ENCODE measurements at places on chromosomes 1 and 21.

- no peak for DNase-seq
Observed at GRCh38 chr1:26616881-26617280, 78.9 kb upstream of the ARID1A start.

DNA sequence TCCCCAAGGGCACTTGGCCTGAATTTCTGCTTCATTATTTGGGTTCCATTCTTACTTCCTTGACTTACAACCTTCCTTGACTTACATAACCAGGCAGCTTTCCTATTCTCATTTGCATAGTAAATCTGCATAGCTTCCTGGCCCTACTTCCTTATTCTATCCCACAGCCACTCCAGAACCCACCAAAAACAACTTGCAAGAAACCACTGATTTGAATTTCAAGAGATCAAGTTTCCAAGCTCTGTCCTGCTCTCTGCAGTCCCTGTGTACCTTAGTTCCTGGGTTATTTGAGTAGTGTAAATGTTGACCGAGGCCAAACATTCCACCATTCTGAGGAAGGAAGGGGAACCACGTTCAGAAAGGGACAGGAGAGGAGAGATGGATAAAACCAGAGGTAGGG lies 603.3 kb downstream of the PTPRC start:
- DNase-seq = no peak

GRCh38 chr1:201489643-201490261 lies 17.2 kb downstream of the CSRP1 start:
- DNase-seq = no peak

DNA sequence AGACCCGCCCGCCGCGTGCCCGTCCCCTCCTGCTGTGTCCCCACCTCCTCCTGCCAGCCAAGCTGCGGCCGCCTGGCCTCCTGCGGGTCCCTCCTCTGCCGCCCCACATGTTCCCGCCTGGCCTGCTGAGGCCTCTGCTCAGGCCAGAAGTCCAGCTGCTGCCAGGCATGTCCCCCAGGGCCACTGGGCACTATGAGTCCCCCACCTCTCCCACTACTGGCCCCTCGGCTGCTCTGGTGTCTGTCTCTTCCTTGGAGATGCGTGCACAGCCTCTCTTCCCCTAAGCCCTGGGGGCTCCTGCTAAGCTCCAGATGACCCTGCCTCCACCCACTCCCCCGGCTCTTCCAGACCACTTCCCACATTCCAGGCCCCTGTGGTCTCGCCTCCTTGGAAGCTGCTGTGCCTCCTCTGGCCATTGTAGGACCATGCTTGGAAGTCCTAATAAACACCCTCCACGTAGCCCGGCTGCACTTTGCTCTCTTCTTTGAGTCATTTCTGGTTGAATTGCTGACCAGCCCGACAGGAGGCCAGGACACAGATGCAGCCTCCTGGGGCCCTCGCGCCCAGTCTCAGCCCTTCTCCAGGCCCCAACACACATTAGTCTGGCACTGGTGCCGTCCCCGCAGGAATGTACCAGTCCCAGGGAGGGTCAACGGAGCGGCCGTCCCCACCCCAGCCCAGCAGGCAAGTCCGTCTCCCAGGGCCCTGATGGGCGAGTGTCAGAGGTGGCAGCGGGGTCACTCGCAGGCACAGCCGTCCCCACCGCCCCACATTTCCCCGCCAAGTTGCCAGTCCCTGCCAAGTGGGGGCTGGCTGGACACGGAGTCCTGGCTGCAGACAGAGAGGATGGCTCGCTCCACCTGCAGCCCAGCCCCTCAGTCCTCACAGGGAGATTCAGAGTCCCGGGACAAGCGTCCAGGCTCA lies 1.1 kb downstream of the KRTAP10-12 start:
- DNase-seq = no peak

- no peak for DNase-seq
Observed at GRCh38 chr1:21084111-21084810, 92.4 kb downstream of the EIF4G3 start.

DNA sequence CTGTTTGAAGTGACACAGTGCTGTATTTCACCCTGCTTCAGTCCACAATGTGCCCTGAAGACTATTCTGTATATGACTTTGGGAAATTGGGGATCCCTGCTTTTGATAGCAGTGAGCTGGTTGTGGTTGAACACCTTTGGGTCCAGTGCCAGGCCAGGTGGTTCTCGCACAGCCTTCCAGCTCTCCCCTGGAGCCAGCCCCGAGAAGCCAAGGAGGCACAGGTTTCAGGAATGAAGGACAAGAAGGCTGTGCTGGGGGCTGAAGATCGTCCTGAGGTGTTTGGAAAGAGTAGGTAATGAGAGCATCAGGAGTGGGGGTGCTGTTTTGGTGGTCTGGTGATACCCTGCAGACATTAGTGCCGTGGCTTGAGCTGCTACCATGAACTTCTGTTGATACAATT lies 131.4 kb upstream of the COL6A1 start:
- DNase-seq = no peak

DNA sequence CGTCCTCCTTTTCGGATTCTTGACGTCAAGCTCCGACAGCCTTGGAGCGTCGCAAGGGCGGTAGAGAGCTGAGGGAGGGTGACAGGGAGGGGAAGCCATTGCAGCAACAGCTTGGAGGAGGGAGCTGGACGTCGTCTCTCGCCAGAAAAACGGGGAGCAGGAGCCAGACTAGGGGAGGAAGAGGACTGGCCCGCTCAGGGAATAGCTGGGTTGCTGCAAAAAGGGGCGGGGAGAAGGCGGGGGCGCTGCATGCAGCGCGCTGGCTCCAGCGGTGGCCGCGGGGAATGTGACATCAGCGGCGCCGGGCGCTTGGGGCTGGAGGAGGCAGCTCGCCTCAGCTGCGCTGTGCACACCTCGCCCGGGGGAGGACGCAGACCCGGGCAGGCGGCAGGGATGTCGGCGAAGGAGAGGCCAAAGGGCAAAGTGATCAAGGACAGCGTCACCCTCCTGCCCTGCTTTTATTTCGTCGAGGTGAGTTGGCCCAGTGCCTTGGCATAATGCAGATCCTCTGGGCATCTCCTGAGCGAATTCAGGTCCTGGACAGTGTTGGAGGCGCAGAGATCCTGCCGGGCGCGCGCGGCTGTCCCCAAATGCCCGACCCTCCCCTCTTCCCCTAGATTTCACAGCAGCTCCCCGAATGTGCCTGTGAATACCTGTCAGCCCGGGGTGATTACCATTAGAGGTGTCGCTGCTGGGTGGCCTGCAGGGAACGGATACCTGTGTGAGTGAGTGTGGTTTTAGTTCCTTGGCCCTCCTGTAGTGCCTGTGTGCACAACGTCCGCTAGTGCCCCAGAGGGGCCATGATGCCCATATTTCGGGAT lies at the start of gene PLPPR4:
Gene PLPPR4 (plus strand): TSS at position 292 of the 821 bp plus-strand sequence. CDS start 102 bp downstream, at position 394.
- DNase-seq = peak; percentile 72

DNA sequence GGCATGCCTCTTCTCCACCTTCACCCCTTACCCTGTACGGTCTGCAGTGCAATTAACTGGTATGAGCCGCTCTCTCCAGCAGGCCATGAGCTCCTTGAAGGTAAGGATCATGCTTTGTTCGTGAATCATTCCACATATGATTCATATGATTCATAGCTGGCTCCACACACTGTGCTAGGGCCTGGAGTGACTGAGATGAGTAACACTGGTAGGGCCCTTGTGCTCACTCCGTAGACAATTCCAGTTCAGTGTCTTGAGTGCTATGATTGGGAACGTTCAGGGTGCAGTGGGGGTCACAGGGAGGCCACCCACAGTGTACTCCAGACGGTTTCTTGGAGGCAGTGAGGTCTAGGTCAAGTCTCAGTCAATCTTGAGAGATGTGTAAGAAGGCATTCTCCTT lies 239.8 kb downstream of the LMX1A start:
- DNase-seq = no peak

DNA sequence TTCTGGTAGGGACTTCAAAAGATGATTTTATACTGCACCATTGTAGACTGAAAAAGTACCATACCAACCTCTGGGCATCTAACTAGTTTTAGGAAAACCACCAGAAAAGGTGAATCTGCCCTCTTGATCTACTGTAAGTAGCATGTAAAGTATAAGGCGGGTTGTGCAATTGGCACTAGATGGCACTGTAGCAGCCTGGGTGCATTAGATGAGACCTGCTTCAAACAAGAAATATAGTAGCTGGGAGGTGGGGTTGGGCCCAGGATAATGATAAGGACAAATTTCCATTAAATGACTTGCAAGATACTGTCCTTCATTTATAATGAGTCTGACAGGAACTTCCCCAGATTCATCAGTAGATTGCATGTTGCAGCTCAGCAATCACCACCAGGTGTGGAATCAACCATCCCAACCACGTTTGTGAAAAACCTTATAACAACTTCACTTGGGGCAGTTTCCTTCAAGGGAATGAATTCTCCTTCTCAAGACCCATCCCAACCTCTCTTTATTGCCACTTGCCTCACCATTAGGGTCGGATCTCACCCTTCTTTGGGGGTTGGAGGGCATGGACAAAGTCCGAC lies 37.3 kb upstream of the IL10 start:
- no peak for DNase-seq

DNA sequence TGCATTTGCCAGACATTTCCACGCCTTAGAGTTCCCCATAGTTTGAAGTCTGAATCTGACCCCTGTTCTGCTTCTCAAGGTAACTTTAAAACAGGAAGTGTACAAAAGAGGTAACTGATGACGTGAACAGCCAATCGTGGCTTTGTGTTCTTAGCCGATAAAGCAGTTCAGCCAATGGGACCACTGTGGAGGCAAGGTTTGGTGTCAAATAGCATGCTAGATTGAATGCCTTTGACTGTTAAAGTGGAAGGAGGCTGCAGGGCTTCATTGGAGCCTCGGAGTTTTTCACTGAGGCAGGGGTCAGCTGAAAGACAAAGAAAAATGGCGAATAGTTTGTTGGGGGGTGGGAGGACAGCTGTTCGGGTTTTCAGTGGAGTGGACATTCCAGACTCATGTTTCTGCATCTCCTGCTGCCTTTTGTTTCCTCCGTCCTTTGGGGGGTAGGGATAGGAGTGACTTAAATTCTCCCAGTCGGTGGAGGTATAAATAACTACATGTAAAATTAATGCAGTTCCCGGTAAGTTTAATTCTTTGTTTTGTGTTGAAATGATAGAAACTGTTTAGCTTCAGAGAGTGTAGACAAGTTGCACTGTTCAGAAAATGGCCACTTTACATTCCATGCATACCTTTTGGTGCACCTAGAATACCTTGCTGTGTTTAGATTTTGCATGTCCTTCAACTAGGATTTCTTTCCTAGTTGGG lies 17.7 kb downstream of the NFYC start:
- peak; percentile 86 for DNase-seq

- DNase-seq = no peak
Observed at GRCh38 chr1:60223158-60223557, 149.6 kb upstream of the C1orf87 start.

DNA sequence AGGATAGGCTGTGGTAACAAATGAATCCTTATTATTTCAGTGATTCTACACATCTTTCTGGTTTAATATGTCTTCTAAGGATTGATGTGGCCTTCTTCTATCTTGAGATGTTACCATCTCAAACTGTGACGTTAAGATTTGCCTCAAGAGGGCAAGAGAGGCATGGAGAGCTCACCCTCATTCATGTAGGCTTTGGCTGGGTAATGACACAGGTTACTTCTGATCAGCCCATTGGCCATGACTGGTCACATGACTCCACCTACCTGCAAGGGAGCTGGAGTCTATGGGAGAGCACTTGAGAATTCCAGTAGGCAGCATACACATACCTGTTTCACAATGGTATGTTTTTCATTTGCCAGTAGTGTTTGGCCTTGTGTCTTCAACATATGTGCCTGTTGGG lies 30.0 kb downstream of the CACHD1 start:
- DNase-seq = no peak

- peak; percentile 64 for DNase-seq
Observed at GRCh38 chr1:225882694-225883615, 775 bp upstream of the TMEM63A start.

GRCh38 chr1:31335007-31335406 lies 37.9 kb downstream of the FABP3 start:
- DNase-seq = no peak

- DNase-seq = no peak
Observed at GRCh38 chr1:116379057-116379630, 6.1 kb downstream of the ATP1A1 start.
